ENCODE measurements at places on chromosomes 4 and X.
A peak's percentile ranks its signal among the peaks of the same experiment; 100 is the strongest.

DNA sequence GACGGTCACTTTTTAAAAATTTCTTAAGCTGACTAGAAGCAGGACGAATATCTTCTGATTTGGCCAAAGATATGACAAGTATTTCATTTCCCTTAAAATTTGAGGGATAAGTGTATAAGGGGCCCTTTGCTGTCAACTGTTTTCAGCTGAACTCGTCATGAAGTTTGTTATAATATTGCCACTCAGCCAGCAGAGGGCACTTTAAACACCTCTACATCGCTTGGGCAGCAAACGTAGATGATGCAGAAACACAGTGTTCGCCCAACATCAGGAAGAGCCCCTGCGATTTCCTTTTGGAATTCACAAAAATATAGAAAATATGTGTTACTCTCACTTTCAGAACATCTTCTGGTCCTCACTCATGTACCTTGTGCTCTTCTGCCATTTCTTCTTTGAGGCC is 435.7 kb upstream of the FMR1 start:
- DNase-seq = peak; percentile 36

DNA sequence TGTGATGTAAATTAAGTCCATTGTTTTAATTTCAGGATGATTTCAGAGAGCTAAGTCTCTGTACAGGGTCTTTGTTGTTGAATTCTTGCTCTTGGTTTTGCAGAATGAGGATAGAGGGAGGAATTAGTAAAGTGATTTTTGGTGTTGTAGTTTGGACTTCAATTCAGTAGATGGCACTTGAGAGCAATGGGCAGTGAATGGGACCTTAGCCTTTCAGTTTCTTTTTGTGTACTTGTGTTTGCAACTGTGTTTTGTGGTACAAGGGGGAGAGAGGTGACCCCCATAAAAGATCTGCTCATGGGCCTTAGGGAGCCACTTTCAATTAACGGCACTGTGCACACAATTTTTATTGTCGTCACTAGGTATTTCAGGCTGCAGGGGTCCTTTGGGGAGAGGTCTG is 340.0 kb downstream of the DCAF12L2 start:
- no peak for DNase-seq

DNA sequence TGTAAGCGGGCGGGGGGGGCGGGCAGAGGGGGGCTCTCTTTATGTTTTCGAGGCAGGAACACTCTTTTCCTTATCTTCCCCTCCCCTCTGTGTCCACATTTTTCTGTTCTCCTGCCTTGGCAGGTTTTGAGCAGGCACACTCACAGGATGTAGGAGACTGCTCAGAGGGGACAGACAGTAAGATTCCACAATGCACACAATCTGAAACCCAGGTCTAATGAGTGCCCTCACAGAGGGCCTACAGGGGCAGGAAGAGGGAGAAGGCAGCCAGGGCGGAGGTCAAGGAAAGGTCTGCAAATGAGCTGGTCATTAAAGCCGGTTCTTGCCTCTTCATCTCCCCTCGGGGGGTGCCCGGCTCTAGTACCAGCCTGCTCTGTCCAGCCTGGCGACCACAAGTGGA is 106.1 kb upstream of the ATP6AP2 start:
- no peak for DNase-seq

- peak; percentile 17 for DNase-seq
Observed at GRCh38 chrX:106952988-106953387, 32.8 kb downstream of the CLDN2 start.

GRCh38 chr4:34619531-34620162 is 1624.7 kb downstream of the ARAP2 start:
- no peak for DNase-seq

- DNase-seq = peak; percentile 2
Observed at GRCh38 chr4:164700471-164700870, 53.5 kb upstream of the SMIM31 start.

- DNase-seq = peak; percentile 36
Observed at GRCh38 chrX:47991263-47992094, 12.3 kb downstream of the ZNF182 start.

DNA sequence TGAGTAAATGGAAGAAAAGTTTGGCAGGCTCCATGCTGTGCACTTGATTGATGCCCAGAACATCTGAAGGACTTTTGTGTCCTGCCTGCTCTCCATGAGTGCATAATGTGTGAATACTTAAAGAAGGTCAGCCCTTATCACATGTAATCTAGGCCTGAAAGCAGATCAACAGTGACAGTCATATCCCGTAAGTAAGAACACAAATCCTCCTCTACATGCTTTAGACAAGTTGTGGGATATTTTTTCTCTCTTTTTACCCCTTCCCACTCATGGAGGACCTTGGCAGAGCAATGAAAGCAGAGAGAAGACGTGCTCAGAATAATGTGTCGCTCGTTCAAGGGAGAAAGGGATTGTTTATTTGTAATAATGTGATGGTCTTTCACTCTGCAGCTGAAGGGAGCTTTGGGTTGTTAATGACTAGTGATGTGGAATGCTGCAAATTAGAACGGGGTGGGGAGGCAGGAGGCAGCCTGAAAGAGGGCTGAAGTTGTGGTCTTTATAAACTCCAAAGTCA is 286.6 kb downstream of the BMPR1B start:
- no peak for DNase-seq

DNA sequence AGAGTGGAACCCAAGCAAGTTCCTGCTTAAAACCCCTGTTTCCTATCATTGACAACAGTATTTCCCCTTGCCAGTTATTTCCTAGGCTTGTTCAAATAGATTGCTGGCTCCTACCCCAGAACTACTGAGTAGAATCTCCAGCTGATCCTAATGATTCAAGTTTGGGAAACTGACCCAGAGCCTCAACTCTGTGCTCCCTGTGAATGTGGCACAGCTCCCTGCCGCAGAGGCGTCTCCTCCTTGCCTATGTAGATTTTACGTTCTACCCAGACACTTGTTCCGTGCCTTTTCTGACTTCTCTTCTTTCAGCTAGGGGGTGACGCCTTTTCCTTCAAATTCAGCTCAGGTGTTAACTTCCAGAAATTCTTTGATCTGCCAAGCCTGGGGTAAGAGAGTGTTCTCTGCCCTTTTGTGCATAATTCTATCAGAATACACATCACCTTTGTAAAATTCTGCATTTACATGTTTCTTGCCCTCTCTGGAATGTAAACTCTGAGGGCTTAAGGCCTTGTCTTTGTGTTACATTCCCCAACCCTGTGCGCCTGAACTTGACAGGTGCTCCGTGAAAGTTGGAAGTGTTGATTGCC is 4.4 kb downstream of the LSM6 start:
- no peak for DNase-seq

DNA sequence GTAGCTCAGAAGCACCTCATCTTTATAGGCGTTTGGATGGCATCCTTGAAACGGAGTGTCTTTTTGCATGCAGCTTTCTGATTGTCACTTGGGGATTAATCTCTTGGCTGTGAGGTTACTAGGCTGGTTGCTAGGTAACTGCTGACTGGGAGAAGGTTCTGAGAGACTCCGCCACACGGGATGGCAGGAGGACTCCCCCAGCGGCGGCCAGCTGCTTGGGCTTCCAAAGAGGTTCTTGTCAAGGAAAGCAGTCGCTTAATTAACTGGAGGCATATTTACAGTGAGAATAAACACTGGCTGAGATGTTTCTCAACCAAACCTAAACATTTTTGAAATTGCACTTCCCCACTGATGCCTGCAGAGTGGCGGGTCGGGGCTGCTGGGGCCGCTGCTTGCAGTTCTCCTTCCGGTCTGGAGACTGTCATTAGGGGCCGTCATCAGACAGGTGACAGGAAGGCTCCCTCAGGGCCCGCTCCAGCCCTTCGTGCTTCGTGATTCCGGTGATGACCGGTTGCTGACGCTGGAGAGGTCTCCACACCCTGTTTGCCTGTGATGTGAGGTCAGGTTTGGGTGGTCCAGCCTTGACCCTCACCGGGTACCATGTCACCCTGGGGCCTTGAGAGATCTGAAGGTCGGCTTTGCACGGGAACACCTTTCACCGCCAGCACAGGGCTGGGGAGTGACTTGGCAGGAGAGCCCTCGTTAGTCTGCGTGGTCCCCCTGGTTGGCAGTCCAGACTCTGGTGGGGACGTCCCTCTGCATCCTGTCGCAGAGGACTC is 9.1 kb downstream of the NSG1 start:
- DNase-seq = peak; percentile 16

DNA sequence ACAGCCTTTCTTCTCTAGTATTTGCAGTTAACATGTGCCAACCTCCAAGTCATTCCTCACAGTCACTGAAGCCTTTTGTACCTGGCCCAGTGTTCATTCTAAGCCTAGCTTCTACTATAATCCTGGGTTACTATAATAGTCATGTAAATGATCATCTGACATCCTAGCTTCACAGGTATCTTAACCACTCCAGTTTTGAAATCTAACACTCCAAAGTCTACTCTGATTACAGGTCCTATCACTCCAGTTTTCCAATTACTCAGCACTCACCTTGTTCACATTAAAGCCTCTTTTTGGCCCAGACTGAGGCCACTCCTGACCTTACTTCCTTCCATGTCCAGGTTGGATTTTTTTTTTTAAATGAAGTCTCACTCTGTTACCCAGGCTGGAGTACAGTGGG is 87.6 kb upstream of the ZCCHC13 start:
- no peak for DNase-seq

- DNase-seq = no peak
Observed at GRCh38 chr4:2353222-2354107, 65.0 kb downstream of the ZFYVE28 start.

GRCh38 chrX:103663981-103664762 is 22.3 kb downstream of the MORF4L2 start:
- DNase-seq = no peak

GRCh38 chr4:11593576-11594116 is 165.0 kb upstream of the HS3ST1 start:
- no peak for DNase-seq

GRCh38 chr4:171561419-171561818 is 251.8 kb upstream of the GALNTL6 start:
- DNase-seq = no peak

GRCh38 chr4:122863639-122864038 is 37.0 kb downstream of the FGF2 start:
- DNase-seq = no peak

GRCh38 chr4:68373513-68373912 is 23.6 kb upstream of the YTHDC1 start:
- DNase-seq = peak; percentile 24

DNA sequence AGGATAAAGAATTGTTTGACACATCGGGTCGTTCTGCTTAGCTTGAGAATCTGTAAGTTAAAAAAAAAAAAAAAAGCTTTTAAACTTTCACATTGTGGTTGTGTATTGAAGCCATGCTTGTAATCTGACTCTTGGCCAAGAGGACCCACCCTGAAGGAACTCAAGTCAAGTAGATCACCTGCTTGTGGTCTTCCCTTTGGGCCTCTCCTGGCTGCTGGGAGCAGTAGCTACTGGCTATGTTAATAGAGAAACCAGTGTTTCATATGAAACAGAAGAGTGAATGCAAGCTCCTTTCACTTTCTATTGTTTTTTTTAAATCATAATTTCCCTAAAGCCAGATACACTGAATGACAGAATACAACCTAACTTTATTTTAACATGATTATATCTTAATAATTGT is 402.4 kb upstream of the NDST4 start:
- no peak for DNase-seq

- DNase-seq = no peak
Observed at GRCh38 chr4:69058410-69059059, 37.7 kb upstream of the UGT2B7 start.

DNA sequence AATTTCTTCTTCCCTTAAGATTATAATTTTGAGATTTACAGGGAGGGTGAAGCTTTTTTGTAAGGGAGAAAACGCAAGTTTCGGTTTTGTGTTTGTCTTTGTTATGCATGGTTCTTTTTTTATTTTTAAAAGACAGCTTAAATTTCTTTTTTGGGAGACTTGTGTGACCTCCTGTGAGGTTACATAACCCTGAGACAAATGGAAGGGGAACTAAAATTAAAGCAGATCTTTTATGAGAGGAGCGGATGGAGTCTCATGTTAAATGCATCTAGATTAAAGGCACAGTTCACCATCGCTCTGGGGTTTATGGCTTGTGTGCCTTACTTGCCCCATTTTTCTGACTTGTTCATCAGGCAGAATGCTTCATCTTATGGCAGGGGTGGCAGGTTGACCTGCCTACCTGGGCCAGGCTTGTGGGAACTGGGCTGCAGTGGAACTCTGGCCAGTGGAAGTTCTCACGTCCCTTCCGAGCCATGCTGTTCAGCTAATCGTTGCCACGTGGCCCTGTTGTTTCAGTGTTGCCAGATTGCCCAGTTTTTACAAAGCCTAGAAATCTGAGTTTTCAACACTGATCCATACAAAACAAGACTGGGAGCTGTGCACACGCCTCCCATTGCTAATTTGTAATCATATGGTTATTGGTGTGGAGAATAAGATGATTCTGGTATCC is 291.8 kb downstream of the ARHGAP10 start:
- no peak for DNase-seq

Data from suppressor macrophage (primary cell).